Sigmoid colon (tissue), 7 donors: ENCODE measurements at places on chromosomes 2 and 18. TPM values are rescaled to one million over a fixed set of nuclear protein-coding genes. Genes with fewer than 3 reads are reported as not detected.

- DNase-seq = no peak
Measured at GRCh38 chr18:13809043-13809430, 14.9 kb upstream of the MC5R start.

- no peak for DNase-seq
Measured at GRCh38 chr2:59884166-59884565, 669.3 kb downstream of the BCL11A start.

Gene PHOSPHO2
- total RNA-seq = 5.8 TPM

Gene TTC39C
- 27.8 TPM for total RNA-seq

DNA sequence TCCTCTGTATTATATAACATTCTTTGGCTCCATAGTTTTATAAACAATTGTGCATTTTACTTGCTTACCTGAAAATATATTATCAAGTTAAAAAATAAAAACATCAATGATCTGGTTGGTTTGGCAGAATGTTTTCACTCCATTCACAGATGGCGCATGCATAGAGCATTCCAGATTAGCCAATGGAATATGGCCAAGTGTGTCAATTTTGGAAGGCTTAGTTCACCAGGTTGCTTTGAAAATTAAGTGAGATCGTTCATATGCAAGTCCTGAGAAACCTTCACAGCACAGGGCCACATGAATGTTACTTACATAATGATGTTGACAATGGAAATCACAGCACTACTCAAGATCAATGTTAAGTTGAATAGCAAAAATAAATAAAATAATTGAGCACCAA, 335.7 kb downstream of the GRB14 start:
- DNase-seq = no peak

DNA sequence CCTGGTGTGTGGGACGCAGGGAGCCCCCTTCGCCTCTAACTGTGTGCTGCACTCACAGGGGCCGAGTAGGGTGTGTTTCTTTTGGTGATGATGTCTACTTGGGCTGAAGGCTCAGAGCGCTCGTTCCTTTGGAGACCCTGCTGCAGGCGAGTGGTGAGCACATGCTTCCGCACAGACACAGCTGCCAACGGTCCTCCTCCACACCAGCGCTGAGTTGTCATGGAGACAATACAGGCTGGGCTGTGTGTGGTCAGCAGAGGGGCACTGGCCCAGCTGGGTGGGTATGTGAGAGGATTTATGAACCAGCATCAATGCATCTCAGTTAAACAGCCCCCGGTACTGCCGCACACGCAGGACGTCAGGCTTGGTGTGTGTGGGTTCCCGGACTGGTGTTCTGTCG, 143.5 kb downstream of the SH3RF3 start:
- DNase-seq = no peak

Gene TUBB6
- total RNA-seq = 334 TPM

DNA sequence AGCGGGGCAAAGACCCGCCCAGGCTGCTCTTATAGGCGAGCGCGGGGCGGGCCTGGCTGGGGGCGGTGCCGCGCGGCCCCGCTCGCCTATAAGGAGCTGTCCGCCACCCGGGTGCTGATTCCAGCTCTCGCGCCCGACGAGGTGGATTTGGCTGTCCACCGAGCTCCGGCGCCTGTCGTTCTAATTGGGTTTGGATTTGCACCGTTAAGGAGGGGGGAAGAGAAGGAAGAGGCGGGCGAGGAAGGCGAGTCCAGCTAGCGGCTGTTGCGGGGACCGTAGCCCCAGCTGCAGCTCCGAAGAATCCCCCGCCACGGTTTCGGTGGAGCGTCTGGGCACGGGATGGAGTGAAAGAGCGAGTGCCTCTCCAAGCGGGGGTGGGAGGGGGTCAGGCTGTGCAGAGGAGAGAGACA, at the start of gene CNTNAP5:
Gene CNTNAP5, plus strand, starts transcription at position 117 of the 410 bp plus-strand sequence. CDS start 364 bp downstream, outside the sequence.
- no peak for DNase-seq

Gene SNX17
- 102 TPM for total RNA-seq

Gene ANKRD62
- not detected for total RNA-seq

DNA sequence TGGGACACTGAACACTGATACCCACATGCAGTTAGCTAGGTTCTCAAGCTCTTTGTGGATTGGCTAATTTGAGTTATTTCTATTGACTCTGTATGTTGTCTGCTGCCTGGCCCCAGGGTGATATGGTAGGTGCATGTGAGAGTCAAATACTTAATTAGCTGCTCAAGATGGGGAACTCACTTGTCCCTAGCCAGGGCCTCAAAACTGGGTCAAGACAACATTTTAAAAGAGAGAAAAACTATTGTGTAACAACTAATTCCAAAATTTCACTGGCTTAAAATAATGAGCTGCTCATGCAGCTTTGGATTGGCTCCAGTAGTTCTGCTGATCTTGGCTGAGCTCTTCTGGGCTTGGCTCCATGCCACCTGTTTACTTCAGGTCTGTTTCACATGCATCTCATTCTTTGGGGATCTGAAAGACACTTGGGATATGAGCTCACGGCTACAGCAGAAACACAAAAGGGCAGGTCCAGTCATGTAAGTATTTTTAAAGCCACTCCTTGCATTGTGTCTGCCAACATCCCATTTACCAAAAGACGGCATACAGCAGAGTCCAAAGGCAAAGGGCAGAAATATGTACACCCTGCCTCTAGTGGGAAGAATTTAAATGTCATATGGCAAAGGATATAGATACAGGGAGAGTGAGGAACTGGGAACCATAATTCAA, 716.8 kb downstream of the SUCLG1 start:
- no peak for DNase-seq

DNA sequence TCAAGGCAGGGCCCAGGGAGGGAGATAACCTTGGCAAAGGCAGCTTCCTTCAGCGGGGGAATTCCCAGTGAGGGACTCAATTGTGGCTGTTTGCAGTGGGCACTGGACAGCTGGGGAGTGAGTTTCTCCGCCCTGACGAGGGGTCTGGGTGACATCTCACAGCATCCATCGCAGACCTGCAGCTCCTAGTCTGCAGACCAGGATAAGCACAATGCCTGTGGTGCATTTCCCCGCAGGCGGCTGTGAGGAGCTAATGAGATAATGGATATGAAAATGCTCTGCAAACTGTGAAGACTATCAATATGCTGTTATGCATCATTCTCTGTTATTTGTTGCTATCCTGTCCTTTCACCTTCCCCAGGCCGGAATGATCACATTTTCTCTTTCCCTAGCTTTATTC, 30.0 kb upstream of the CYP1B1 start:
- no peak for DNase-seq

Gene CAPN13
- total RNA-seq = not detected

Gene ZBTB7C
- 0.71 TPM for total RNA-seq

- no peak for DNase-seq
Measured at GRCh38 chr2:145207884-145208283, 688.0 kb upstream of the ZEB2 start.

- DNase-seq = peak; percentile 86
Measured at GRCh38 chr2:238945433-238946150, 97.7 kb downstream of the TWIST2 start.

Gene IL1R1
- 41.0 TPM for total RNA-seq
